Natural killer cell (primary cell): ENCODE measurements at places on chromosomes 16 and 17. TPM values are rescaled to one million over a fixed set of nuclear protein-coding genes. Genes with fewer than 3 reads are reported as not detected.

DNA sequence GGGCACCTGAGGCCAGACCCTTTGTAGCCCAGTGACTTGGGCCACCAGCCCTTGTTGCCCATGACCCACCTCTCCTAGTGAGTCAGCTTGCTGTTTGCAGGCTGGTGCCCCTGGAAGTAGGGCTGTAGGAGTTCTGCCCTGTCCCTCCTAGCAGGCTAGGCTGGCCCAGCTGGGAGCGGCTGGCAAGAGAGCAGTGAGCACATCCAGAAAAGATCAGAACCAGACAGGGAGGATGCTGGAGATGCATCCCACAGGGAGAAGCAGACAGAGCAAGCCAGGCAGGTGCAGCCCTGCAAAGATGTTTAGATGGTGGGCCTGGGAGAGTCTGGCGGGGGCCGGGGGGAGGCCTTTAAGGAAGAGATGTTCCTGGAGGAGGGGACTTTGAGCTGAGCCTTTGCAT, 2.4 kb downstream of the SLC5A10 start:
- DNase-seq, result no peak
- no peaks in the 10 kb centered on the region for H3K36me3 ChIP-seq
- no peaks in the 10 kb centered on the region for H3K27me3 ChIP-seq
- no peak overlapping the region for H3K27ac ChIP-seq
- peaks cover 9% of the 10 kb centered on the region for H3K4me1 ChIP-seq
- H3K4me3 ChIP-seq, result no peak overlapping the region

DNA sequence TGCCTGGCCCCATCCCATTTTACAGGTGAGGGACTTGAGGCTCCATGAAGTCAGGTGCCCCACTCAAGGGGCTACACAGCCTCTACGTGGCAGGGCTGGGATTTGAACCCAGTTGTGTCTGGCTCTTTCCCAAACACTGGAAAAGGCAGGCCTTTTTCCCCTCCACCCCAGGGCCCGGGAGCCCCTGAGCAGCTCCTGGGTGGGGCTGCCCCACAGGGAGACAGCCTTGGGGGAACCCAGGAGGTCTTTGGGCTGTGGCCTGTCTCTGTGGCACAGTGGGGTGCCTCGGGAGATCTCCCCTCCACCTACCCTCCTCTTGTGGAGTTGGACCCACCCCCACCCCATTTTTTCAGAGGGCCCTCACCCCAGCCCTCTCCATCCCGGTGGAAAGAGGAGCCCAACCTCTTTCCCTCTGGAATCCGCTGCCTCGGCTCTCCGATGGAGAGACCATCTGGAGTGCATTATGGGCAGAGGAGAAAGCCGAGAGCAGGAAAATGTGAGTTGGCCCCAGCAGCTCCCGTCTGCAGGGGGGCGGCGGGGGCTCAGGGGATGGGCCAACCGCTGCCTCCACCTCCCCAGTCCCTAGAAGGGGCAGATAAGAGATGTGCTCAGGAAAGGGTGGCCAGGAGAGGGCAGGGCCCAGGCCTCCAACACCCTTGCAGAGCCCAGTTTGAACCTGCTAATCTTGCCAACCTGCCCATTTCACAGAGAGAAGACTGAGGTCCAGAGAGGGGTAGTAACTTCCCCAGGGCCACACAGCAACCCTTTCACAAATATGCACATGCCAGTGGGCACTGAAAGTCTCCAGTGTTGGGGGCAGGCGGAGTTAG, 15.4 kb upstream of the TMEM92 start:
- H3K36me3 ChIP-seq, result no peaks in the 10 kb centered on the region
- H3K27me3 ChIP-seq, result no peaks in the 10 kb centered on the region
- no peaks in the 10 kb centered on the region for H3K4me1 ChIP-seq
- no peak for DNase-seq

DNA sequence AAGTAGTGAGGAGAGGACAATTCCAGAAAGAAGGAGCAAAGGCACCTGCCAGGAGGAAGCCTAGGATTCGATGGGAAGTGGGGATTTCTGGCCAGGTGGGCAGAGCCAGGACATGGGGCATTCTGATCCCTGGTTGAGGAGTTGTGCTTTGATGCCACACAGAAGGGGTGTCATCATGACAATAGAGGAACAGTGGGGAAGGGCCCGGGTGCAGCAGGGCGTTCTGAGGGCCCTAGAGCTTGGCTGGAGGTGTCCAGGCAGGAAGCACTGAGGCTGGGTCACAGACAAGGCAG, 4.3 kb downstream of the EVPLL start:
- no peaks in the 10 kb centered on the region for H3K36me3 ChIP-seq
- no peak for DNase-seq
- peaks cover 4% of the 10 kb centered on the region for H3K27me3 ChIP-seq
- peaks cover 10% of the 10 kb centered on the region for H3K4me1 ChIP-seq
- no peak overlapping the region for H3K27ac ChIP-seq
- no peak overlapping the region for H3K4me3 ChIP-seq

DNA sequence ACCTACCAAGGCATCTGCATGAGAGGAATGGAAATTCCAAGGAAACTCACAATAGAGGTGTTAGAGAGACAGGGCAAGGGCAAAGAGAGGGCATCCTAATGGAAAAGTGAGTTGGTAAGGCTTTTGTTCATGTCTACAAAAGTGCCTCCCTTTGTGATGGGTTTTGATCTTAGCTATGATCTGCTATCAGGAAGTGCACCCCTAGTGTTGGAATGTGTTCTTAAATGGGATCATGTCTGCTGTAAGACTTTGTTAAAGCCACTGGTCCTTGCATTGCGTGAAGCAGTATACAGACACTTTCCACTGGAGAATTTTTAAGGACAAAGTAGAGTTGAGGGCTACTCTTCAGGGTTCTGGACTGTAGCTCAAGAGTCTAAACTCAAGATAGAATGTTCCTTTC, 92.0 kb downstream of the MAP2K6 start:
- H3K36me3 ChIP-seq, result peaks cover 2% of the 10 kb centered on the region
- DNase-seq, result no peak
- H3K4me1 ChIP-seq, result no peaks in the 10 kb centered on the region
- no peak overlapping the region for H3K4me3 ChIP-seq

GRCh38 chr17:4903051-4903818, at the start of gene CHRNE:
Gene CHRNE, minus strand, starts transcription at chr17:4903098. Its CDS starts 35 bp downstream, at chr17:4903063.
- H3K4me1 ChIP-seq, result peaks cover 56% of the 10 kb centered on the region
- H3K27ac ChIP-seq, result peak within 1 kb of the TSS; percentile 88
- H3K27me3 ChIP-seq, result peaks cover 10% of the 10 kb centered on the region
- peak within 1 kb of the TSS; percentile 13 for H3K4me3 ChIP-seq

GRCh38 chr17:7853691-7854038, 1.2 kb upstream of the TMEM88 start:
- DNase-seq, result no peak
- no peak overlapping the region for H3K4me3 ChIP-seq
- no peaks in the 10 kb centered on the region for H3K27me3 ChIP-seq
- peaks cover 47% of the 10 kb centered on the region for H3K4me1 ChIP-seq
- peaks cover 4% of the 10 kb centered on the region for H3K36me3 ChIP-seq
- H3K27ac ChIP-seq, result no peak overlapping the region

DNA sequence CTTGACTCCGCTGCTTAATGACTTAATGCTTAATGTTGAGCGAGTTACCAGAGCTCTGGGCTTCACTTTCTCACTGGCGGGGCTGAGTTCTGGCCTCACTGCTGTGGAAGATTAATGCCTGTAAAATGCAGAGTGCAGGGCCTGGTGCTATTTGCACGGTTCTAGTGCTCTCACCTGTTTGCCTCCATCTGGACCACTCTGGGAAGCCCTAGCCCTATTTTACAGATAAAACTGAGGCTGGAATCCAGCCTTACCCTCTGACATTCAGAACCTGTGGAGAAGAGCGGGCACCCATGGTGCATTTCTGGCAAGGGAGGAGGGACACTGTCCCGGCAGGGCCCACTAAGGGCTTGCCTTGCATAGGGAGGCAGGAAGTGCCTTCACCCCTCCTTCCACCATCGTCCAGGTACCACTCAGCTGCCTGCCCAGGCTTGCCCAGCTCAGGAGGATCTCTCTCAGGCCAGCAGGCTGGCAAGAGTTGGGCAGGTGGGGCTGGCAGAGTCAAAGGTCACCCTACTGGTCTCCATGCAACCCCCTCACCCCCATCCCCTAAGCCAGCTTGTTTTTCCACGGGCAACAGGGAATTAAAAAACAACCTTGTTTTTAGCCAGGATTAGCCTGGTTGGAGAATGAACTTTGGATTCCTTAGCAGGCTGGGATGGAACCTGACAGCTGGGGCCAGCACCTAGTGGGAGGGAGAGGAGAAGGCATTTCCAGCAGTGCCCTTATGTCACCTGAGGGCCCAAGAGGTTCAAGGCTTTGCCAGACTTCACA, 4.1 kb upstream of the UBALD1 start:
- H3K27me3 ChIP-seq, result no peaks in the 10 kb centered on the region
- no peak for DNase-seq
- no peaks in the 10 kb centered on the region for H3K36me3 ChIP-seq

DNA sequence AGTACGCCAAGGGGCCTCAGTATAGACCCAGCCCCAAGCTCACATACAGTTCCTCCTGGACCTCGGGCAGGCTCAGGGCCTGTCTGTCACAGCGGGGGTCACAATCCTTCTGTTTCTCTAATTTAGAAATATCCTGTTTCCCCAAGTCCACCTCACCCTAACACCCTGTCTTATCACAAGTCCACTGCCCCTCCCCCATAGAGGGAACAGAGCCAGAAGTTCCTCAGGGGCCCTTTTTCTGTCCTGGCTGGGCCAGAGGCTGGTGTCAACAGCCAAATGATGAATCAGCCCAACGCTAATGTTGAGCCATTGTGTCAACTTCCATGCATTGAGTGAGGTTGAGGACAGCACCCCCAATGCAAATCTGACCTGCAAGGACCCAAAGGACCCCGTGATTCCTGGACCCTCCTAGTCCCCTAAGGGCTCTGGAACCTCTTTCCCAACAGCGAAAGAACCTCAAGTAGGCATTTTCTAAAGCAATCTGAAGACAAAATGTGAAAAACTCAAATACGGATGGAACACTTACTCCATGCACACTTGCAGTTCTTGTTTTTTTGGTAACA, 58.6 kb downstream of the PECAM1 start:
- H3K27me3 ChIP-seq, result no peaks in the 10 kb centered on the region
- no peak for DNase-seq
- peaks cover 1% of the 10 kb centered on the region for H3K4me1 ChIP-seq
- peaks cover 11% of the 10 kb centered on the region for H3K36me3 ChIP-seq

DNA sequence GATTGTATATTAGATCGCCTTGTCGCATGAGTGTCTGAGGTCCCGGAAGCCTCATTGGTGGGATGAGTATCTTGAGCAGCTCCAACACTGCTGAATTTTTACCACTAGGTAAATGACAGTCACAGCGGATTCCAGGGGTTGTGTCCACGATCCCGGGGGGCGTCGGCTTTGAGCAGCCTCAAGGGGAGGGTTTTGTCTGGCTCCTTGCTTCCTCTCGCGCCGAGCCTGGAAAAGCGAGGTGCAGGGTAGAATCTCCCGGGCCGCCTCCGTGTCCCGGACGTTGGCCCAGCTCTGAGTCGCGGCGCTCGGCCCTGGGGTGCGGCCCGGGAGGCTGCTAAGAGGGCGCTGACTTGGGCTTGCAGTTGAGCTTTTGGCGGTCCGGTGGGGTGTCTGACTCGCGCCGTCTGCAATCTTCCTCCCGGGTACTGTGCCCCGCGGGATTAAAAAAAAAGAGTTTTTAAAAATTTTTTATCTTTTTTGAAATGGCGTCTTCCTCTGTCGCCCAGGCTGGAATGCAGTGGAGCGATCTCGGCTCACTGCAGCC, 4.5 kb downstream of the OR1F1 start:
- H3K4me1 ChIP-seq, result peaks cover 35% of the 10 kb centered on the region
- H3K27ac ChIP-seq, result no peak overlapping the region
- no peak for DNase-seq
- H3K4me3 ChIP-seq, result no peak overlapping the region
- no peaks in the 10 kb centered on the region for H3K36me3 ChIP-seq
- H3K27me3 ChIP-seq, result peaks cover 67% of the 10 kb centered on the region

GRCh38 chr16:67447508-67448076, 16.7 kb downstream of the HSD11B2 start:
- no peak overlapping the region for H3K4me3 ChIP-seq
- H3K36me3 ChIP-seq, result peaks cover 57% of the 10 kb centered on the region
- H3K27ac ChIP-seq, result no peak overlapping the region
- peak; percentile 65 for DNase-seq
- no peaks in the 10 kb centered on the region for H3K4me1 ChIP-seq

DNA sequence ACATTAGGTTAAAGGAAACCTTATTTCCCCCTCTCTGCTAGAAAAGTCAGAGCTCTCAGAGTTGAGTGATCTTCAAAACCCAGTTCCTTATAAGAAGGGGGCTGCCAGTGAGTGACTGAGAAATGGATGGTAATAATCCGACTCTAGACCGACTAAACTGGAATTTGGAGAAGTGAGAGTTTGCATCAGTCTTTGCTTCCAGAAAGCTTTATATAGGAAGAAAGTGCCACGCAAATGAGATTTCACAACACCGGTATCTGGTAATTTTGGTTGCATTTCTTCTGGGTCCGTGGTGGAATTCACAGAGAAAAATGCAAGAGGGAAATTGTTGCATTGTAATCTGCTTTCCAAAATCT, 271.4 kb downstream of the MAF start:
- H3K4me3 ChIP-seq, result no peak overlapping the region
- peaks cover 2% of the 10 kb centered on the region for H3K27me3 ChIP-seq
- no peaks in the 10 kb centered on the region for H3K36me3 ChIP-seq
- no peak overlapping the region for H3K27ac ChIP-seq
- DNase-seq, result no peak

- no peak overlapping the region for H3K27ac ChIP-seq
- H3K27me3 ChIP-seq, result no peaks in the 10 kb centered on the region
- peaks cover 58% of the 10 kb centered on the region for H3K4me1 ChIP-seq
- H3K4me3 ChIP-seq, result no peak overlapping the region
- no peaks in the 10 kb centered on the region for H3K36me3 ChIP-seq
- DNase-seq, result no peak
These were observed 68.0 kb downstream of the ABR start for GRCh38 chr17:1111599-1112443.

- H3K27me3 ChIP-seq, result peaks cover 3% of the 10 kb centered on the region
- H3K27ac ChIP-seq, result peak overlapping the region; percentile 54
- DNase-seq, result peak; percentile 78
These were observed 496 bp downstream of the EZH1 start for GRCh38 chr17:42744283-42744805.

- H3K27ac ChIP-seq, result no peak overlapping the region
- H3K36me3 ChIP-seq, result peaks cover 6% of the 10 kb centered on the region
- no peak overlapping the region for H3K4me3 ChIP-seq
- H3K27me3 ChIP-seq, result no peaks in the 10 kb centered on the region
- DNase-seq, result no peak
These were observed 73.6 kb upstream of the HAS3 start for GRCh38 chr16:69031877-69032301.

Gene G6PC3
- 21.7 TPM for total RNA-seq

Gene HYDIN
- total RNA-seq, result 0.82 TPM

Gene MRPL12
- 16.3 TPM for total RNA-seq

Gene CA7
- not detected for total RNA-seq

Gene RAB37
- total RNA-seq, result 150 TPM
